Astrocyte (in vitro differentiated cells and primary cell): ENCODE measurements at places on chromosomes 7 and 10.
A peak's percentile ranks its signal among the peaks of the same experiment; 100 is the strongest.

DNA sequence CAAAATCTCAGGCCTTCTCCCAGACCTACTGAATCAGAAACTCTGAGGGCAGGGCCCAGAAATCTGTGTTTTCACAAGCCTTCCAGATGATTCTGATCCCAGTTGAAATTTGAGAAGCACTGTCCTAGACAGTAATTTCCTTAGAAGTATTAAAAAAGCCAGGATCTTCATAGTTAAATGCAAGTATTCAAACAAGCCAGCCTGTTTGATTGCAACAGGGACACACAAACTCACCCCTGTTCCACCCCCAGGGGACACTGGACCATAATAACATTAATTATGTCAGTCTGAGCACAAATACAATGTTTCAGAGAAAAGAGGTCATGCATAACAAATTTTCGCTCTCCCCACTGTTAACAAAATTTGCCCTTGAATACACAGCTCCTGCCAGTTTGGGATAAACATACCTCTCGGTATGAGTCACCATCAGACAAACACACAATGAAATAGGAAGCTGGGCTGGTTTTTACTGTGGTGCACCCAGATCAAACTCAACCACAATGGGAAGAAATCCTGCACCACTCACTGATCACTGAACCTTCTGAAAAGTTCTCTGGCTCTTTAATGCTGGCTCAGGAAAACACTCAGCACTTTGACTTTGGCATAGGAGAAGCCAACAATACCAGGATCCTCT lies 34.3 kb downstream of the ABLIM1 start:
- DNase-seq, result peak; percentile 94

GRCh38 chr10:128877141-128877540 lies 589.9 kb upstream of the MGMT start:
- DNase-seq, result no peak

DNA sequence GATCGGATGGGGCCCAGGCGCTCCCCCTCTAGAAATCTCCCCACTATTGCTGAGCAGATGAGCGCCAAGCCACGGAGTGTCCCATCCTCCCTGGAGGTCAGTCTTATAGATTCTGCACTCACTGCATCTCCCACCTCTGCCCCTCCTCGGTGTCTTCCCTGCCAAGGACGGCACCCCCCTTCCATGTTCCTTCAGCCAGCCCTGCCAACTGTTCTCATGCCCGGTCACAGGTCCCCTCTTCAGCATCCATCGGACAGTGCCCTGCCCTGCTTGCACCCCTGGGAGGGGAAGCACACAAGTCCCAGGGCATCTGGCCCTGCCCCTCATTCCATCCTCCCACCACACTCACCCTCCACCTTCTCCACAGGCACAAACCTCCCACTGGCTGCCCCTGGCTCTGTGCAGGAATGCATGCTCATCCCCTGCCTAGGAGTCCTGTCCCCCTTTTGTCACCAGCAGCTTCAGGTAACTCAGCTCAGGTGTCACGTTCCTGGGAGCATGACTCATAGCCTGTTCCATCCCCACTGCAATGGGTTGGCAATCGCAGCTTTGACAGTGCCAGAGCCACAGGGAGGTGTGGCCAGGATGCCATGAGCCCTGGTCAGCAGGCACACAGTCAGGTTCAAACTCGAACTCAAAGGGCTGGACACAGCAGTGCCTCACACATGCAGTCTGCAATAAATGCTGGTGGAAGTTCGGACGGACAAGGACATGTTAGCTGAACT lies 234.7 kb upstream of the TCERG1L start:
- DNase-seq, result no peak

- no peak for DNase-seq
These were observed 45.3 kb upstream of the GNAI1 start for GRCh38 chr7:80089366-80089765.

GRCh38 chr10:34437906-34438305 lies 377.2 kb downstream of the PARD3 start:
- no peak for DNase-seq

GRCh38 chr7:65269150-65269856 lies 104.4 kb upstream of the ZNF92 start:
- peak; percentile 78 for DNase-seq

GRCh38 chr10:74867351-74867750 lies 41.0 kb downstream of the KAT6B start:
- DNase-seq, result no peak

- no peak for DNase-seq
These were observed 146.0 kb upstream of the STEAP4 start for GRCh38 chr7:88452646-88453045.

GRCh38 chr7:117470777-117471176 lies 9.0 kb upstream of the CFTR start:
- DNase-seq, result no peak
